ENCODE measurements at places on chromosomes 6 and 20.

DNA sequence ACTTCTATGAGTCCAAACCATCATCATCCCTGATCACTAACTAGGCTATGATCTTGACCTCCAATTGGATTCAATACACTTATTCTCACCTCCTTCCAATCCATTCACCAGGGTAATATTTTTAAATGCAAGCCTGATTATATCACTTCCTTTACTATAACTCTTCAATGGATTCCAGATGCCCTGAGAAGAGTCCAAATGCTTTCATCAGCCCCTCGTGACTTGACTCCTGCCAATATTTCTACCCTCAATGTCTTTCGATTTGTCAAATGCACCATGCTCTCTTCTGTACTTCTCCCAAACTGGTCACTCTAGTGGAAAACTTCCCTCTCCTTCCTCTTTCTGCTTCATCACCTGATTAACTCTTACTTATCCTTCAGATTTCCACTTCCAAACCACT is 70.8 kb downstream of the CD164 start:
- DNase-seq: no peak

DNA sequence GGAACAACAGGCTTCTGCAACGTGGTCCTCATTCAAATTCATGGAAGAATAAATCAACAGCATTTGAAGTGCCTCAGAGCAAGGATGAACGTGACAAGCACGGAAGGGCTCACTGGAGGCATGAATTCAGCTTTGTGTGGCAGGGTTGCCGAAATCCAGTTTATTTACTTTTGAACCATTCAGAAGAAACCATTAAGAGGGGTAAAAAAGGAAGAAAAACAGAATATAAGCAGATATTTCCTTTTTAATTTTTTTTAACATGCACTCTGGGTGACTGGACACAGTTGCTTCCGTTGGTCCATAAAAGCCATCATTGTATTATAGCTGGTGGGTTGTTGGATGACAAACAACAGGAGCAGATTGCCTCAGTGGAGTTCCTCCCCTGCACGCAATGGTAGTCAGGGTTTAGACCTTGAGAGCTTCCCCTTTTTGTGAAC is 17.3 kb upstream of the SNRPB2 start:
- no peak for DNase-seq

GRCh38 chr6:154594496-154595198 is 84.2 kb upstream of the CNKSR3 start:
- no peak for DNase-seq

GRCh38 chr6:147972448-147972847 is 370.2 kb upstream of the SASH1 start:
- DNase-seq: no peak

- DNase-seq: no peak
These were observed 59.3 kb downstream of the TBC1D7 start for GRCh38 chr6:13268913-13269518.

DNA sequence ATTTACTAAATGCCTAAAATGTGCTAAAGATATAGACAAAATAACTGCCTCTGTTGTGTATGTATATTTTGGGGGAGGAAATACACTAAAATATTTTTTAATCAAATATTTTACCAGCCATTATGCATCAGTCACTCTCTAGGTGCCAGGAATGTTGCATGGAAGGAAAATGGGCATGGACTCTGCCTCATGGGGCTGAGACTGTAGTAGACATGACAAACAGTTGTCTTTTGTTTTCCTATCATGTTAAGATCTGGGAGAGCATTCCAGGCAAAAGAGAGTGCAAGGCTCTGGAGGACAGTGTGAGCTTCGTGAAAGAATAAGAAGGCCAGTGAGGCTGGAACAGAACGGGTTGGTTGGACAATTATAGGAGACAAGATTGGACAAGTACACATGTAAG is 26.5 kb downstream of the HLA-DOB start:
- DNase-seq: no peak

All from GM10248 (cell line).